Activated T-helper 1 cell treated with anti-CD3 and anti-CD28 coated beads, Interleukin-12 subunit alpha, Interleukin-12 subunit beta, Interleukin-2, Interleukin-4 antibody, amounts not matched to agents 30 ng/mL and 10 ng/mL and 1 ng/mL, durations not matched to agents 14 hours and 24 hours and 36 hours (primary cell): ENCODE measurements at places on chromosomes 4 and X. TPM values are rescaled to one million over a fixed set of nuclear protein-coding genes. Genes with fewer than 3 reads are reported as not detected.

MAML3 gene
- total RNA-seq, result 0.32 and 0.47 TPM in 2 replicates

CENPVL1 gene
- total RNA-seq, result not detected in 2 replicates

MTTP gene
- 0.29 TPM in 1 of 2 replicates, not detected in the other for total RNA-seq

ADAMTS3 gene
- not detected in 2 replicates for total RNA-seq

SULT1B1 gene
- total RNA-seq, result 0.17 and 0.26 TPM in 2 replicates

CNKSR2 gene
- 7.4 and 9.1 TPM in 2 replicates for total RNA-seq

PFKFB1 gene
- 0.39 and 0.93 TPM in 2 replicates for total RNA-seq

H2BW2 gene
- total RNA-seq, result not detected in 2 replicates

CFAP97 gene
- total RNA-seq, result 52.4 and 54.6 TPM in 2 replicates

RAP1GDS1 gene
- 53.0 and 56.3 TPM in 2 replicates for total RNA-seq

MAGEE2 gene
- total RNA-seq, result not detected in 2 replicates

TLR3 gene
- not detected in 2 replicates for total RNA-seq

LAMTOR3 gene
- 28.6 and 29.7 TPM in 2 replicates for total RNA-seq

FOXP3 gene
- 14.3 and 14.4 TPM in 2 replicates for total RNA-seq

SEL1L3 gene
- total RNA-seq, result 36.0 and 37.1 TPM in 2 replicates

POU4F2 gene
- not detected in 2 replicates for total RNA-seq

EVC gene
- total RNA-seq, result 1.5 and 1.9 TPM in 2 replicates

ARSJ gene
- total RNA-seq, result not detected in 2 replicates

NKX6-1 gene
- not detected in 2 replicates for total RNA-seq

DNA sequence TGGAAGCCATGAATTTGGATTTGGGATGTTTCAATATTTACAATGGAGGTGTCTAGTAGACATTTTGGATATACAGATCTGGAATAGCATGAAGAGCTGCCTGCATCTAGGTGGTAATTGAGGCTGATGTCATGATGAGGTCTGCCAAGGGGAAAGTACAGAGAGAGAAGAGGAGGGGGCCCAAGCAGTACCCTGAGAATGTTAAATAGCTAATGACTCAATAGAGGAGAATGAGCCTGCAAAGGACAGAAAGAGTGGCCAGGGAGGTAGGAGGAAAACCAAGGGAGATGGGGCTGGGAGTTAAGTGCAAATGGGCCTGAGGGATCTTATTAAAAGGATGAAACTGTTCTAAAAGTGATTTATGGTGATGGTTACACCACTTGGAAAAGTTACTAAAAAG is 182.2 kb upstream of the KIT start:
- DNase-seq, result no peak

- no peak for DNase-seq
Observed at GRCh38 chrX:50456712-50457484, 13.7 kb downstream of the DGKK start.

GRCh38 chr4:109786846-109787245 is 15.0 kb downstream of the CFI start:
- no peak for DNase-seq

GRCh38 chr4:43014256-43014655 is 121.7 kb downstream of the GRXCR1 start:
- DNase-seq, result no peak

- DNase-seq, result no peak
Observed at GRCh38 chrX:101693476-101693875, 33.8 kb upstream of the ARMCX2 start.

DNA sequence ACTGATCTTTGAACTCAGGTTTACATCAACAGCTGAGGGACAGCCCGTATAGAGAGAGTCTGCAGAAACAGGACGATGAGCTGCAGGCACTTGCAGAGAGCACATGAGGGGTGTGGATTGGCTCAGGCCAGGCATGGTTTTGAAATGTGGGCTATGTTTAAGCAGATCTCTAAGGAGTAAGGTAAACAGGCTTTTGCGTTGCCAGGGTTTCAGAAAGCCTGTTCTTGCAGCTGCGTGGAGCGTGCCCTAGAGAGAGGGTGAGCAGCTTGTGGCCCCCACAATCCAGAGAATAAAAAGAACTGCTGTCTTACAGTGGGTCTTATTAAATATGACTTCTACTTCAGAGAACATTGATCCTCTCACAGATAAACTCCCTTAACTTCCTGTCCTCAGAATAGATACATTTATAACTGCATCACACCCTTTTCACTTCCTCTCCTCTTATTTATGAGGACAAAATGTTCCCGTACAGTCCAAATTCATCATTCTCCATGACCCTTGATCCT is 64.1 kb downstream of the TMA16 start:
- no peak for DNase-seq

- DNase-seq, result no peak
Observed at GRCh38 chrX:23857363-23857762, 50.4 kb downstream of the APOO start.

GRCh38 chr4:139839403-139840031 is 173.9 kb downstream of the MGST2 start:
- DNase-seq, result no peak

DNA sequence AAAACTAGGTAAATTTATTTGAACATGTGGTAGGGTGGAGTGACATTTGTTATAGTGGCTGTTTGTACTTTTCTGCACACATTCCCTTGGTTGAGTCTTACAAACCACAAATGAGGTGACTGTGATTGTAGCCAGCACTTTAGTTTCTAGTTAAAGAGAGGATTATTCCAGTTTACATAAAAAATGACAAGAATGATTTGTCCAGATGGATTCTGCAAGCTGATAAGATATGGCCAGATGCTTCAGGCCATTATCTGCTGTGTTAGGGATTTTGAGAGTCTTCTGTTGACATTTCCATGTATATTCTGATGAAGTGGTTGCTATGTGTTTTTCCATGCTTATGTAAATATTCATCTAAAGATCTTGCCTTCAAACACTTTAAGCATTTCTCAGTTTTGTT is 31.0 kb upstream of the PDE5A start:
- DNase-seq, result no peak

GRCh38 chr4:107187091-107187490 is 151.0 kb upstream of the DKK2 start:
- DNase-seq, result no peak

DNA sequence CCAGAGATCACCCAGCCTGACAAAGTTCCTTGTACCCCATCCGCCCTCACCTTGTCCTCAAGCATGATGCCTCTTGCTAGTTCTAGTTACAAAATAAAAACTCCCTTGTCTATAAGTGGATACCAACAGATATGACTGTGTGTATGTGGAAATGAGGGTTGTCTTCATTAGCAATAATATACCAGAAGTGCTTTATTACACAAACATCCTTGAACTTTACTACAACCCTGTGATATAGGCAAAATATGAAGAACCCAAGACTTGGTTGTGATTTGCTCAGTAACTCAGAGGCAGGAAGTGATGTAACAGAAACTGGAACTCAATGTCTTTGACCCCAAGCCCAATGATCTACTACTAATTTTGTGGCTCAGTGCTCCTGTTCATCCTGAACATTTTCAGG is 97.6 kb downstream of the AKAP4 start:
- no peak for DNase-seq

DNA sequence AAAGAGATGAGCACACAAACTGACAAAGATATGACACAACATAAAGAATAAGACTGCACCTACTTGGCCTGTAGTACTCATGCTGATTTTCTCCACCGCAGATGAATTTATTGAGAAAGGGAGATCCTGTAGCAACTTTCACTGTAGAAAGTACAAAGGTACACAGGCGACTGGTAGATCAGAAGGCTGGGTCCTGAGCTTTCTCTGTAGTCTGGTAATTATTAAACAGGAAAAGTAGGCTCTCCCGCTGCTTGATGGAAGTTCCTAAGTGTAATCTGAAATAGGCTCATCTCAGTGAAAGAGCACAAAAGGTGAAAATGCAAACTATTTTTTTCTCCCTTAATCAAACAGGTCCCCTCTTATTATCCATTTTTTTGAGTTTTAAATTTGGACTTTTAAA is at the start of gene ADH6:
Gene ADH6, minus strand, starts transcription at position 175 of the 400 bp plus-strand sequence. Its CDS starts 94 bp downstream, at position 81.
- DNase-seq, result no peak

- DNase-seq, result no peak
Observed at GRCh38 chr4:153421941-153422340, 44.2 kb upstream of the TMEM131L start.

GRCh38 chr4:77203380-77204197 is 46.6 kb downstream of the CCNG2 start:
- peak; percentile 47 for DNase-seq

DNA sequence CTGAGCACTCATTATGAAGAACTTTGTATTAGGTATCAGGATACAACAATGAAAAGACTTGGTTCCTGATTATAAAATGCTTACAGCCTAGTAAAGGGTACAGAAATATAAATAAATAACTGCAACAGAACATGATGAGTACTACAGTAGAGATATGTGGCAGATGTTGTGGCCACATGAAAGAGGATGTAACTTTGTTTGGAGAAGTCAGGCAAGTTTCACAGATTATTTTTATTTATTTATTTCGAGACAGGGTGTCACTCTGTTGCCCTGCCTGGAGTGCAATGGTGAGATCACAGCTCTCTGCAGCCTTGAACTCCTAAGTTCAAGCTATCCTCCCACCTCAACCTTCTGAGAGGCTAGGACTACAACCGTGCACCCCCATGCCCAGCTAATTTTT is 15.8 kb upstream of the UBE2K start:
- DNase-seq, result no peak

GRCh38 chr4:105061136-105061696 is 85.5 kb upstream of the TET2 start:
- DNase-seq, result peak; percentile 35

DNA sequence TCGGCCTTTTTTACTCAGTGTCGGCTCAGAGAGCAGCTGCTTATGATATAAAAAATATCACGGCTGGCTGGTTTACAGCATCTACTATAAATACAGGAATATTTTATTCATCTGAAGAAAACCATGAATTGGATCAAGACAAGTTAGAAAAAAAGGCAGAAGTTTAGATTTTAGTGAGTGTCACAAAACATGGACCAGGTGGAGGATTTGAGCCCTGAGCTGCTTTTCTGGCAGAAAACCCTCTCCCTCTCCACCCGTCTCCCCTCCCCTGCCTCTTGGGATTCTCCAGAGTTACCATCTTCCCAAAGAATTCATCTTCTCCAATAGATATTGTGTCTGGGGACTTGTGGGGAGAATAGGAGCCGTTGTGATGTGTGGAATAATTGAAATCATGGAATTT is 142.8 kb upstream of the RAI2 start:
- DNase-seq, result no peak

DNA sequence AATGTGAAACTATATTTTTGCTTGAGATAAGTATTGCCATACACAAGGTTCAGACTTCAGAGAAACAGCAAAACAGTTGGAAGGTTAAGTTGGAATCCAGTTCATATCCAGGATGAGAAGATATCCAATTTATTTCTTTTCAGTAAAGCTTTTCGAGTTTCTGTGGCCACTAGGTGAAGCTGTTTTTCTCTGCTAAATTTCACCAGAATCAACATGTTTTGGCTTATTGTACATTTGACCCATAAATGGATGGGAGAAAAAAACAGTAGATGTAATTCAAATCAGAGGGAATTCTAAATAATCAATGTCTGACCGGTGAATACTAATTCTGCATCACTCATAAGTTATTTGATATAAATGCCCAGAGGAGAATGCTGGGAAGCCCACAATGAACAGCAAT is 9.1 kb upstream of the METTL14 start:
- no peak for DNase-seq

DNA sequence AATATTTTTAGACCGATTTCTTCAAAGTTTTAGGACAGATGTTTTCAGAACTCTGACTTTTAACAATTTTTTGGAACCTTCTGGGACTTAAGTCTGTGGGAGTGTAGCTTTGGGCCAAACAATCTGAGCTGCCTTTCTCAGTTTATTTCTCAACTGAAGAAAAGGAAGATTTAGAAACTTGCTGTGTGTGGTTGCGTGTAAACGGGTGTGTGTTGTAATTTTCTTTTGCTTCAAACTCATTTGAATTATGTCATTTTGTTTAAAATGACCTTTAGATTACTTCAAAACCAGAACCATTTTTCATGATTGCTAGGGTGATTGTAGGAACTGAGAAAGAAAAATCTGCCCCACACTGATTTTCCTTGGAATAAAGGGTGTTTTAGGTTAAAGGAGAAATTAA is 577.7 kb upstream of the GALNTL6 start:
- DNase-seq, result no peak

DNA sequence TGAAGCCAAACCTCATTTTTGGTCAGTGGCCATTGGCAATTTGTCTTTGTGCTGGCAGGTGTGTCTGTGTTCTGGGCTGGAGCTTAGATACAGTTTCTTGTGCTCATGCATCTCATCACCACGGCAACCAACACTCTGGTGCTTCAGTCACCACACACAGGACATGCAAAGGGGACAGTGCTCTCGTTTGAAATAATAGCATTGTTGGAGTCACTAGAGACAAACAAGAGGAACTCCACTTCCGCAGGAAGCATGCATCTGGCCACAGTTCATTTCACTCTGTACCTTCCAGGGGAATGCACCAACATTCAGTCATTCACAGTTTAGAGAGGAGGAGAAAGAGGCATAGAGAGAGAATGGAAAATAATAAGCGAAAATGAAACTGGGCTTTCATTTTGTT is 267.4 kb downstream of the ANK2 start:
- peak; percentile 8 for DNase-seq

- peak; percentile 5 for DNase-seq
Observed at GRCh38 chrX:9885150-9885549, 82.0 kb upstream of the CLDN34 start.

- no peak for DNase-seq
Observed at GRCh38 chr4:148101790-148102189, 340.4 kb downstream of the NR3C2 start.

GRCh38 chr4:136219592-136220125 is 1312.6 kb downstream of the PCDH18 start:
- DNase-seq, result no peak

- no peak for DNase-seq
Observed at GRCh38 chr4:41799126-41799525, 50.6 kb upstream of the PHOX2B start.

GRCh38 chrX:53305219-53305995 is 24.0 kb upstream of the IQSEC2 start:
- DNase-seq, result no peak

- DNase-seq, result no peak
Observed at GRCh38 chr4:55729351-55730279, 90.0 kb upstream of the EXOC1L start.

GRCh38 chrX:69019073-69019890 is 146.0 kb downstream of the PJA1 start:
- no peak for DNase-seq

DNA sequence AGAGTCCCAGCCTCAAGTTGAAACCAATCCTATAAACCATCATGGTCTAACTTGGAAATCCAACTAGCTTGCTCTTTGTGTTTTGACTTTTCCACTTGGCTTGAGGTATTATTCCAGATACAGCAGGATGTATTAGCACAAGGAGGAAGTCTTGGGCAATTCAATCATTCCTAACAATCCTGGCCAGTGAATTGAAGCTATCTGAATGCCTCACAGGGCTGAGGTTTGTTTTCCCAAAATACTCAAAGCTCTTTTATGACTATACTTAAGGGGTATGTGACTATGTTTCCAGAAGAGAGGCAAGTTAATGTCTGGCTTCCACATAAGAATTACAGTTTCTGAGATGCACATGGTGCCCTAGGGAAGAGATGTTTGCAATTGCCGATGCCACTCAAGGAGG is 66.8 kb upstream of the SH3RF1 start:
- no peak for DNase-seq

GRCh38 chrX:111133389-111133788 is 37.4 kb downstream of the PAK3 start:
- DNase-seq, result no peak
